ENCODE measurements at places on chromosomes 16 and 17.

GRCh38 chr17:29042679-29043538 is at the start of gene PIPOX:
Gene PIPOX, plus strand, starts transcription at chr17:29043141. Its CDS starts 85 bp downstream, at chr17:29043226.
- DNase-seq, result no peak

GRCh38 chr16:5042574-5043171 is 8.9 kb upstream of the NAGPA start:
- no peak for DNase-seq

GRCh38 chr17:71252436-71252835 is 868.4 kb upstream of the SOX9 start:
- DNase-seq, result no peak

- no peak for DNase-seq
Observed at GRCh38 chr16:35146723-35147458, 1687.5 kb downstream of the TP53TG3F start.

DNA sequence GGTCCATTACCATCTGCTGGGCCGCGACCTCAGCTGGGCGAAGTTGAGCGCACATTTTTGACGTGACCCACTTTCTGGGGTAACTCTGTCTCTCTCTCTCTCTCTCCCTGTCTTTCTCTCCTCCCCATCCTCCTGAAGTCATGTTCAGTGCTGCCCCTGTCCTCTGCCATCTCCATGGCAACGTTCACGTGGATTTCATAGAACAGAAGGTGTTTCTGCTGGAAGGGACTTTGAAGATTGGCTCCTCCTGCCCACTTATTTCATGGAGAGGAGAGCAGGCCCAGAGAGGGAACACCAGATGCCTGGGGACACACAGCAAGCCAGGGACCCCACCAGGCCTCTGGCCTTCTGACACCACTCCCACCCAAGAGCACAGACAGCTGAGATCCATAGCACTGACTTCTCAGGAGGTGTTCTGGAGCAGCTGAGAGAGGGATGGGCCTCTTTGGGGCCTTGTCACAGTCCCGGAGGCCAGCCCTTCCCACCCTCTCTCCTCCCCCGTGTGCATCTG is 4.2 kb upstream of the CCNF start:
- DNase-seq, result no peak

- DNase-seq, result no peak
Observed at GRCh38 chr17:65093930-65094329, 37.4 kb upstream of the GNA13 start.

DNA sequence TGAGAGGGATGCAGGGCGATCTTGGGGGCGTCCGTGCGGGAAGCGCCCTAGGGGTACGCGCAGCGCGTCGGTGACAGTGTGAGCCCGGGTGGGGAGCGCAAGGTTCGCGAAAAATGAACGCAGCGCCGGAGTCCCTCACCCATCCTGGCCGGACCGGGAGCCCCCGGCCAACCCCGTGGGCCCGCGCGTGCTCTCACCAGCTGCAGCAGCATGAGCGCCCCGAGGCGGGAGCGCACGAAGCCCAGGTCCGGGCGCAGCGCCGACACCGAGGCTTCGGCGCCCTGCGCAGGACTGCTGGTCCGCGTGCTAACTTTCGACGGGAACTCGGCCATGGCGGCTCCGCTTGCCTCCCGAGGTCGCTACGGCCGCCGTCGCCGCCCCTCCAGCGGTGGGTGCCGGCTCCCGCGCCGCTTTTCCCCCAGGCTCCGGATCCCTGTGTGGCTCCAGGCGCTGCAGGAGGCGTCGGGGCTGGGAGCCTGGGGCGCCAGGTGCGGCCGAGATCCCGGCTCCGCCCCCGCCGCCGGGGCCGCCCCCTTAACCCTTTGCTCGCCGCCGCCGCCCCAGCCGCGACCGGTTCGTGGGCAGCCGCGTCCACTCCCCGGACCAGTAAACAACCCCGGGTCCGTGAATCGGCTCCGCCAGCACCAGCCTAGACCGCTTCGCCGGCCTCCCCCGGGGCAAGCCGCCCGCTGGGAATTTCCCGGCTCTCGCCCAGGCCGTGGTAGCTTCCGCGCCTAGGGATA is at the start of gene PLLP:
Gene PLLP (minus strand): TSS at position 464 of the 743 bp plus-strand sequence. CDS start 132 bp downstream, at position 332.
- peak; percentile 12 for DNase-seq

- no peak for DNase-seq
Observed at GRCh38 chr16:10868104-10868595, 8.9 kb upstream of the CIITA start.

DNA sequence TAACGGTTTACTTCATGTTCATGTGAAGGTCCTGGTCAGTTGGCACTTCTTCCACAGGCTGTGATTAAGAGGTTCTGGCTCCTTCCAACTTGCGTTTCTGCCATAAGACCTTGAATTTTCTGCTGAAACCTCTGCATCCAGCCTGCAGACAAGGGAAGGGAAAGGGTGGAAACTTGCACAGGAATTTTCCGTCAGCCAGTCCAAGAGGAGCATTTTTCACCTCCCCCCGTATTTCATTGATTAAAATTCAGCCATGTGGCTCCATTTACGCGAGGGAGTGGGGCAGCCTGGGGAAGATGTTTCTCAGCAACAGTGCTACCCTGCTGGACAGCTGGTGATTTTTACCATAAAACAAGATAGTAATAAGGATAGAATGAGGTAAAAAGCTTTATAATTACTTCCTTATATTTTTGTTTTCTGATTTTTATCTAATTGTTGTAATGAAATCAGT is 101.5 kb upstream of the SMIM36 start:
- no peak for DNase-seq

DNA sequence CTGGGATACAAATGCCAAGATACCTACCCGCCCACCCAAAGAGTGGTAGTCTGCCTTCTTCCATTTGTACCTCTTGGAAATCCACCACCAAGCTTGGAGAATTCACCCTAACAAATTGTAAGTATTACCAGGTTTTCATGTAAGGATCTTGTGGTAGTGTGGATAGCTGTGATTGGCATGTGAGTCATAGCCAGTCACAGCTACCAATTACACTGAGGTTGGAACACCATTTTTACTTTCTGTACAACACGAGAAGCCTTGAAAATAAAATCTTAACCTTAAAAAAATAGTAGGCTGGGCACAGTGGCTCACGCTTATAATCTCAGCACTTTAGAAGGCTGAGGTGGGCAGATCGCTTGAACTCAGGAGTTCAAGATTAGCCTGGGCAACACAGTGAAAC is 18.5 kb upstream of the SLC35G3 start:
- no peak for DNase-seq

DNA sequence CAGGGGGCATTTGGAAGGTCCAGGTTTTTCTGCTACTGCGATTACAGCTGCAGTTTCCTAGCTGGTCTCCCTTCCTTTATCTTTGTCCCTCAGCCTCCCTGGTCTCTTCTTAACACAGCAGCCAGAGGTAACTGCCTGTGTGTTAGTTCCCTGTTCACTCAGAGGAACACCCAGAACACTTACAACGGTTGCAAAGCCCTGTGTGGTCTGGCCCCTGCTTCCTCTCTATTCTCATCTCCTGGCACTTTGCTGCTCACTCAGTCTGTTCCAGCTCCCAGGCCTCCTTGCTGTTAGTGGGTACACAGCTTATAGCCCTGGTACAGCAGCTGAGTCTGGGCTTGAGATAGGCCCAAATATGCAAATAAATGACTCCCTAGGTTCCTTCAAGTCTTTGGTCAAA is 16.4 kb downstream of the NTN1 start:
- DNase-seq, result no peak

Data from T-helper 22 cell (primary cell).